Esophagus squamous epithelium (tissue), 5 donors: ENCODE measurements at places on chromosomes 1 and 21.

- H3K27me3 ChIP-seq: no peaks in the 10 kb centered on the region
Measured at GRCh38 chr1:2148691-2149090, 45.9 kb downstream of the FAAP20 start.

DNA sequence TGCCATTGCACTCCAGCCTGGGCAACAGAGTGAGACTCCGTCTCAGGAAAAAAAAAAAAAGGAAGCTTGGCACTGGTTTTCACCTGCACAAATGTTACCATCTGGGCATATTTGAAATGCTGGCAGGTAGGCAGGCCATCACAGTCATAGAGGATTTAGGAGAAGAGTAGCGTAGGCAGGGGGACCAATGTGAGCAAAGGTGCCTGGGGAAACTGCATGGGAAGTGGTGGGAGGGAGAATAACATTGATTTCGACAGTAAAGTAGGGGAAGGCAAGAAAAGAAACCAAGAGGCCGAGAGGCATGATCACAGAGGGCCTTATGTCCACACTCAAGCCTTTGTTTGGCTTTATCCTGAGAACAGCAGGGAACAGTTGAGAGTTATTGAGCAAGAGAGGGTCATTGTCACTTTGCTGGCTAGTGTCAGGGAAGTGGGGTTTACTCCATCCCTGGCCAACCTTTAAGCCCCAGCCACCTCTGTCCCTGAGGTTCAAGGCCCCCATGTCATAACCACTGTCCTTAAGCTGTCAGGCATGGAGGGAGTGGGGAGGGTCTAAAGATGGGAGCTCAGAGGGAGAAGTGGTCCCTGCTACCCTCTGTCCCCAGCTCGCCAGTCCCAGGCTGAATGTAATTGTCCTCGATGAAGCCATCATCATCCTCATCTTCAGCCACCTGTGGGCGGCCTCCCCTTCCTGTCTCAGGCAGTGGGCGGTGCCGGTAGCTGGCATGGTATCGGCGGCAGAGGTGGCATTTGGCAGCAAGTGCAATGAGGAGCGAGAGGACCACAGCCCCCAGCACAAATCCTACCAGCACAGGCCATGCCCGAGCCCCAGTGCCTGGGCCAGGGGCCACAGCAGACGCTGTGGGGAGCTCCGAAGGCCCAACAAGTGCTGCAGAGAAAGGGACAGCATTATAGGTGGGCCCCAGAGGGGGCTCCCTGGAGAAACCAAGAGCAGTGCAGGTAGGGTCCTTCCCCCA is 2.9 kb downstream of the C1orf210 start:
- no peak overlapping the region for H3K27ac ChIP-seq
- no peak overlapping the region for H3K4me3 ChIP-seq
- no peaks in the 10 kb centered on the region for H3K4me1 ChIP-seq
- no peaks in the 10 kb centered on the region for H3K27me3 ChIP-seq

- no peak overlapping the region for H3K4me3 ChIP-seq
- H3K36me3 ChIP-seq: no peaks in the 10 kb centered on the region
- no peak overlapping the region for H3K27ac ChIP-seq
- H3K27me3 ChIP-seq: no peaks in the 10 kb centered on the region
Measured at GRCh38 chr1:57340334-57341070, 83.4 kb downstream of the DAB1 start.

GRCh38 chr1:56973923-56974742 is 8.3 kb upstream of the C8B start:
- H3K4me3 ChIP-seq: no peak overlapping the region
- no peaks in the 10 kb centered on the region for H3K4me1 ChIP-seq
- H3K27me3 ChIP-seq: no peaks in the 10 kb centered on the region
- no peak overlapping the region for H3K27ac ChIP-seq
- DNase-seq: no peak

DNA sequence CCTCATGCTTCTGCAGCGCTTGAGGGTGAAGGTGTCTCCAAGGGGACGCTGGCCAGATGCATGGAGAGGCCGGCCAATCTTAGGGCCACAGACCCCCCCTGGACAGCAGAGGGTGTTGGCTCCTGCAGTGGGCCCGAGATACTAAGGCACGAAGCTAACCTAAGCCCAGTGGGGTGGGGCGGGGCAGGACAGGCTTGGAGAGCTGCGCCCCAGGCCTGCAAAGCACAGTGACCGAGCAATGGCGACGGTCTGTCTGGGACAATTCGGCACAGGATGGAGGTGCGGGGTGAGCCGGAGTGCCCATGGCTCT is 1.3 kb downstream of the FNDC10 start:
- no peak overlapping the region for H3K27ac ChIP-seq
- no peaks in the 10 kb centered on the region for H3K36me3 ChIP-seq
- H3K27me3 ChIP-seq: peaks cover 79% of the 10 kb centered on the region

DNA sequence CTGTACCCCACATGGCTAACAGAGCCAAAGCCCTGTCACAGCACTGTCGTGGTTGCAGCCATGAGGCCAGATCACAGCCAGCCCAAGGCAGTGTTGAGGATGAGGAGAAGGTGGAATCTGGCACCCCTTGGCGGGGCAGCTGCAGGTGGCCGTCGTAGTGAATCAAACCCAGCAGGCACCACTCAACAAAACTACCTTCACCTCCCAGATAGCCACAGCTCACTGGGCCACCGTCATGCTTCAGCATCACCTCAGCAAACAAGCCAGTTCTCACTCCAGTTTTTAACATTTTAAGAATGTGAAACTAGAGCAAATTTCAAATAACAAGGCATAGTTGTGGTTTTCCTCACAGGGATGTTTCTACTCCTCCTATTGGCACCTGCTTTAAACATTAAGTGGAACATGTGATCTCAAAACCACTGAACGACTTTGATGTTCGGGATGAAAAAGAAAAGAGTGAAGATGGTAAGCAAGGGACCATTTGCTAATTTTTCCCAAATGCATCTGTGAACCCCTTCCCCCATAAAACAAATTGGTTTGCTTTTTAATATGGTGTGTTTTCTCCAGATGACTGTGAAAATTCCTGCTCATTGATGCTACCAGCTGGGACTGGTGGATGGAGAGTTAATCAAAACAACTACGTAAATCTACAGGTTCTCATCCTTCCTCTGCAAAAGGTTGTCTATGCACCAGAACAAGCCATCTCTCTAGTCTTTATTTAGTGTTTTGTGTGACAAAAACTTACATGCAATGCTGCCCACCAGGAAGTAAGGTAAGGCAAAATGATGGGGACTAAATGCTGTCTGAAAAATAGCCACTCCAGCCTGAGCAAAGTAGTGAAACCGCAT is 45.5 kb downstream of the TOR1AIP2 start:
- H3K4me3 ChIP-seq: no peak overlapping the region
- H3K4me1 ChIP-seq: no peaks in the 10 kb centered on the region
- H3K27me3 ChIP-seq: no peaks in the 10 kb centered on the region
- no peak for DNase-seq

- no peaks in the 10 kb centered on the region for H3K36me3 ChIP-seq
- no peak overlapping the region for H3K27ac ChIP-seq
- peaks cover 18% of the 10 kb centered on the region for H3K4me1 ChIP-seq
- no peak overlapping the region for H3K4me3 ChIP-seq
Measured at GRCh38 chr21:34936883-34937563, 112.1 kb downstream of the RUNX1 start.

DNA sequence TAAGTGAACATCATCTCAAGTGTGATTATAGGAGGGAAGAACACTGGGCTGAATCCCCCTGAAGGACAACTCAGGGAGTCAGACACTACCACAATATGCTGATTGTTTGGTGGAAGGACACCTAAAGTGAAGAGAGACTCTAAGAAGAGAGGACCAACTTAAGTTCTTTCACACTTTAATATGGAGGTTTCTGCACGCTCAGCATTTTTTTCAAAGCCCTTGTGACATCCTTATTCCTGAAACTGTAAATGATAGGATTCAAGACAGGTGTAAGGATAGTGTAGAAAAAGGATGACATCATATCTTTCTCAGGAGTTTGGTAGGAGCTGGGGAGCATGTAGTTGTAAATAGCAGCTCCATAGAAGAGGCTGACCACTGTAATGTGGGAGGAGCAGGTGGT is 4.8 kb downstream of the OR2T10 start:
- no peaks in the 10 kb centered on the region for H3K4me1 ChIP-seq
- H3K27me3 ChIP-seq: no peaks in the 10 kb centered on the region
- no peak for DNase-seq
- no peak overlapping the region for H3K27ac ChIP-seq
- H3K4me3 ChIP-seq: no peak overlapping the region
- no peaks in the 10 kb centered on the region for H3K36me3 ChIP-seq

- no peak for DNase-seq
- H3K27me3 ChIP-seq: no peaks in the 10 kb centered on the region
- H3K36me3 ChIP-seq: peaks cover 9% of the 10 kb centered on the region
- H3K4me1 ChIP-seq: peaks cover 25% of the 10 kb centered on the region
- H3K27ac ChIP-seq: no peak overlapping the region
Measured at GRCh38 chr1:153776845-153777370, 1.7 kb downstream of the SLC27A3 start.

GRCh38 chr1:5150191-5150590 is 495.8 kb downstream of the AJAP1 start:
- no peak overlapping the region for H3K4me3 ChIP-seq
- no peaks in the 10 kb centered on the region for H3K36me3 ChIP-seq
- H3K4me1 ChIP-seq: no peaks in the 10 kb centered on the region
- H3K27ac ChIP-seq: no peak overlapping the region

- no peaks in the 10 kb centered on the region for H3K4me1 ChIP-seq
- H3K4me3 ChIP-seq: no peak overlapping the region
- DNase-seq: no peak
Measured at GRCh38 chr1:194517567-194517966, 1331.2 kb upstream of the B3GALT2 start.

DNA sequence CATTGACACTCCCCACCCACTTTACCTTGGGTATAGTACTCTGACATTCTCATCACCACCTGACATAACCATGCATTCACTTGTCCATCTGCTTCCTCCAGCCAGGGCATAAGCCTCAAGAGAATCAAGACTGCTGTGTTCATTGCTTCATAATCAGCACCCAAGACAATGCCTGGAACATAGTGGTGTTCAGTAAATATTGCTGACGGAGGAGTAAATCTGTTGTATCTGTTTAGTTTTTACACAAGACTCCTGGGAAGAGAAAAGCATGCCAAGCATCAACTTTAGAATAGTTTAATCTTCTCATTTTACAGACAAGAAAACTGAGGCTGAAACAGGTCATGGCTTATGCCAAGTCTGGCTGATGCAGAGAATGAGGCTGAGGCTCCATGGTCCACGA is 173.9 kb upstream of the DUSP10 start:
- H3K4me1 ChIP-seq: no peaks in the 10 kb centered on the region
- no peak overlapping the region for H3K27ac ChIP-seq
- no peaks in the 10 kb centered on the region for H3K36me3 ChIP-seq
- H3K4me3 ChIP-seq: no peak overlapping the region
- DNase-seq: no peak
- no peaks in the 10 kb centered on the region for H3K27me3 ChIP-seq

GRCh38 chr1:236020359-236021219 is 44.3 kb downstream of the NID1 start:
- H3K27me3 ChIP-seq: no peaks in the 10 kb centered on the region
- no peak for DNase-seq
- peaks cover 33% of the 10 kb centered on the region for H3K36me3 ChIP-seq
- peaks cover 29% of the 10 kb centered on the region for H3K4me1 ChIP-seq
- H3K27ac ChIP-seq: peak overlapping the region; percentile 96

GRCh38 chr21:26236281-26236680 is 65.7 kb upstream of the APP start:
- no peak overlapping the region for H3K27ac ChIP-seq
- no peak for DNase-seq
- H3K4me1 ChIP-seq: no peaks in the 10 kb centered on the region
